ENCODE measurements at places on chromosomes 2 and 18. TPM values are rescaled to one million over a fixed set of nuclear protein-coding genes. Genes with fewer than 3 reads are reported as not detected.

AQP12A gene
- not detected for total RNA-seq

STK17B gene
- 11.8 TPM for total RNA-seq

LRRC30 gene
- not detected for total RNA-seq

SKA1 gene
- total RNA-seq: 37.5 TPM

SP100 gene
- 257 TPM for total RNA-seq

CDH19 gene
- total RNA-seq: not detected

ICOS gene
- total RNA-seq: not detected

APOB gene
- not detected for total RNA-seq

CIB4 gene
- not detected for total RNA-seq

IL36RN gene
- not detected for total RNA-seq

AQP4 gene
- total RNA-seq: not detected

IL1A gene
- total RNA-seq: 0.22 TPM

EVX2 gene
- not detected for total RNA-seq

PSTPIP2 gene
- 0.76 TPM for total RNA-seq

AOX1 gene
- total RNA-seq: 18.7 TPM

AFF3 gene
- 2.6 TPM for total RNA-seq

RNF181 gene
- 332 TPM for total RNA-seq

TACR1 gene
- total RNA-seq: 0.25 TPM

APLF gene
- total RNA-seq: 1.4 TPM

TUBB8B gene
- total RNA-seq: not detected

SCG2 gene
- total RNA-seq: 18.0 TPM

ERFE gene
- total RNA-seq: 5.2 TPM

DCAF17 gene
- total RNA-seq: 10.7 TPM

NABP1 gene
- 37.5 TPM for total RNA-seq

PRSS56 gene
- total RNA-seq: not detected

C18orf54 gene
- total RNA-seq: 8.5 TPM

COL4A3 gene
- 0.47 TPM for total RNA-seq

SERPINB11 gene
- not detected for total RNA-seq

AQP12B gene
- not detected for total RNA-seq

MOGAT1 gene
- not detected for total RNA-seq

CERKL gene
- 2.2 TPM for total RNA-seq

CASP10 gene
- total RNA-seq: 7.9 TPM

UGT1A10 gene
- total RNA-seq: not detected

GCKR gene
- total RNA-seq: not detected

FEV gene
- total RNA-seq: not detected

SNRNP200 gene
- total RNA-seq: 26.8 TPM

SERPINB10 gene
- not detected for total RNA-seq

PROKR1 gene
- not detected for total RNA-seq

TMEM37 gene
- total RNA-seq: not detected

CDCA7 gene
- 16.6 TPM for total RNA-seq

CCDC74A gene
- total RNA-seq: 10.4 TPM

RESP18 gene
- total RNA-seq: not detected

GRB14 gene
- not detected for total RNA-seq

SCN2A gene
- 0.44 TPM for total RNA-seq

HOXD8 gene
- total RNA-seq: 0.49 TPM

DUSP2 gene
- total RNA-seq: 103 TPM

CNPPD1 gene
- total RNA-seq: 30.2 TPM

BMP10 gene
- not detected for total RNA-seq

HOXD13 gene
- 2.1 TPM for total RNA-seq

VIT gene
- total RNA-seq: 34.0 TPM

AGXT gene
- not detected for total RNA-seq

GTF2A1L gene
- total RNA-seq: not detected

NFATC1 gene
- total RNA-seq: 0.59 TPM

HS1BP3 gene
- total RNA-seq: 12.1 TPM

REG1B gene
- not detected for total RNA-seq

SERPINB7 gene
- 15.7 TPM for total RNA-seq

FZD7 gene
- total RNA-seq: 39.8 TPM

YES1 gene
- total RNA-seq: 127 TPM
